ENCODE measurements at places on chromosomes 7 and 10. TPM values are rescaled to one million over a fixed set of nuclear protein-coding genes. Genes with fewer than 3 reads are reported as not detected.

DNA sequence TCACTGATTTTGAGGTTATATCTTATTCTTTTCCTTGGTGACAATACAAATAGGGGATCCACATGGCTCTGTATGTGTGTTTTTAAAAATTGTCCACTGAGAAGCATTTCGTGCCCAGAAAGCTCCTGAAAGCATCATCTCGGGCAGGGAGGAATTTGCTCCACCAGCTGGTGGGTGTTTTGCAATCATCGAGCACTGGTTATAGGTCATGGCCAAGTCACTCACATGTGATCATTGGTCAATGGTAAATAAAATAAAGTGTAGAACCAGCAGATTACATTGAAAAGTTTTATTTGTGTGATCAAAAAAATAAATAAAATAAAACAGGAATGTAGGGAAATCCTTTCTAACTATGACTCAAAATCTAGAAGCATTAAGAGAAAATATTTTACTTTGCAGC lies 23.0 kb upstream of the SNX13 start:
- DNase-seq, result peak; percentile 60

GRCh38 chr7:30984359-30985107 lies 20.8 kb downstream of the GHRHR start:
- peak; percentile 79 for DNase-seq

Gene PNLIP
- total RNA-seq, result not detected

GRCh38 chr7:88280801-88281200 lies 25.9 kb downstream of the STEAP4 start:
- no peak for DNase-seq

GRCh38 chr10:88886557-88886956 lies 6.5 kb downstream of the STAMBPL1 start:
- DNase-seq, result no peak

- peak; percentile 30 for DNase-seq
Observed at GRCh38 chr7:23490357-23491135, 20.3 kb upstream of the IGF2BP3 start.

DNA sequence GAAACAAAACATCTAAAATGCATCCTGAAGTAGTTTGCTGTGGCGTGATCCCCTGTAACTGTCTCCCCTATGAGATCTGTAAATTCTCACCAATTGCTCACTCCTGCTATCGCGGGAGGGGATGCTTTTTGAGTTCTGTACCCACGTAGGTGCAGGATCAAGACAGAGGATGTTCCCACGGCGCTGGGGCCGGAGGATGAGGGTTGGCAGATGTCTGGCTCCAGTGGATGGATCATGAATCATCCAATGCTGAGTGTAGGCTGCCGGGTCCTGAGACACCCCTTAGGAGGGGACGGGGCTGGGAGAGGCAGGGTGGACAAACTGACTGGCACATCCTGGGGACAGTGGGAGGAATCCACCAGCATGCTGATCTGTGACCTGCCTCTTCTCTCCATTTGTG lies 224.4 kb downstream of the USP6NL start:
- no peak for DNase-seq

DNA sequence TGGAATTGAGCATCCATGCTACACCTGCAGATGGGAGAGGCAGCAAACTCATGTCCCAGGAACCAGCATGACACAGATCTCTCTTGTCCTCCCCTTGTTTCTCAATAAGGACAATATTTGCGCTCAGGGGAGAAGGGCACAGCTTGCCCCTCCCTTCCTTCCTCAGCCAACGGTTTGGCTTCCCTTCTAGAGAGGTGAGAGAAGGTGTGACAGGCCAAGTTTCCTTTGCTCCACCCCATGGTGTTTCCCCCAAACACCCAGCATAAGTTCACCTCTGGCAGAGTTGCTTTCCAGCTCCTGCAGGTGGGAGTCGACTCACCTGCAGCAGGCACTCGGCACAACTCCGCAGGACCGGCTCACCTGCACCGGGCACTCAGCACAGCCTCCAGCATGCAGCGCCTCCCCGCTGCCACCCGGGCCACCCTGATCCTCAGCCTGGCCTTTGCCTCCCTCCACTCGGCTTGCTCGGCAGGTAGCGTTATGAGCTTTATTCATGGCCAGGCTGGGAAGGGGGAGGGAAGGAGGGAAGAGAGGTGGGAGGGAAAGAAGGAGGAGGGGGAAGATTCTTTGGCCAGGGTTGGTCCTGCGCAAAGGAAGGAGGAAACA lies at the start of the genes ATP6V0A4 and TMEM213:
Gene ATP6V0A4, minus strand, starts transcription at position 482 of the 606 bp plus-strand sequence. CDS start 26,949 bp downstream, outside the sequence.
Gene TMEM213, plus strand, starts transcription at position 280 of the 606 bp plus-strand sequence. Its CDS starts 111 bp downstream, at position 391.
- DNase-seq, result no peak

- DNase-seq, result no peak
Observed at GRCh38 chr10:94036766-94037033, 43.0 kb downstream of the PLCE1 start.

Gene FBXO24
- 1.0 TPM for total RNA-seq

- DNase-seq, result no peak
Observed at GRCh38 chr10:29595146-29595545, 39.6 kb downstream of the SVIL start.

Gene LRIT2
- not detected for total RNA-seq

DNA sequence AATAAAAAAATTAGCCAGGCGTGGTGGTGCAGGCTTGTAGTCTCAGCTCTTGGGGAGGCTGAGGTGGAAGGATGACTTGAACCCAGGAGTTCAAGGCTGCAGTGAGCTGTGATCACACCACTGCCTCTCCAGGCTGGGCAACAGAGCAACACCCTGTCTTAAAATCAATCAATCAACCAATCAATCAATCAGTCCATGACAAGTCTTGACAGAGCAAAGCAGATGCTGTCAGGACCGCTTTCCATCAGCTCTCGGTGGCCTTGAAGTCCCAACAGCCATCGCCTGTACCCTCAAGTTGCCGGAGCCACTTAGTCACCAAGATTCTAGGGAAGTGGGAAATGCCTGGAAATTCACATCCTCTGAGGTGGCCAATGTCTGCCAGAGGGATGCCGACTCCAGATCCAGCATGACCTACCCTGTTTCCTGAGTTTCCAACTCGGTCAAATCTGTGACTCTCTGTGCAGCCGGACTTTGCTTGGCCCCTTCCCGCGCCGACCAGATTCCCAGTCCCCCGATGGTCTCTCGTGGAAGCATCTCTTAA lies 871 bp upstream of the CCL24 start:
- no peak for DNase-seq

Gene MET
- total RNA-seq, result 49.4 TPM

DNA sequence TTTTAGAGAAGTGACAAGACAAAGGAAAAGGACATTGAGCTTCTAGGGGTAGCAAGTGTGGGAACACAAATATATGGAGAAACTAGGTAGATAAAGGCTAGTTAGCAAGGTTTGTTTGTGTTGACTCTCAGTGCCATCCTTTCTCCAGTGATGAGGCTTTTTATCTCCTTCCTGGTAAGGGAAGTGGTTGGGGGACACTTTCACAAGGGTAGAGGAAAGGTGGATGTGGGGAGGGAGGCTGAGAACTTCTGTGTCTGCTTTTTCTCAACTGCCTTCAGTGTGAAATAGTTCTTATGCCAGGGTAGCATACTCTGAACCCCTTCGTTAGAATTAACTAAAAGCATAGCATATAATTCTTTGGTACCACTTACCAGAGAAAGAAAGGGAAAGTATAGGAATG lies 93.0 kb upstream of the STRIP2 start:
- no peak for DNase-seq

GRCh38 chr7:121544726-121545125 lies 148.6 kb upstream of the FAM3C start:
- DNase-seq, result peak; percentile 4

Gene PTN
- 0.20 TPM for total RNA-seq

Gene ANKRD61
- not detected for total RNA-seq

DNA sequence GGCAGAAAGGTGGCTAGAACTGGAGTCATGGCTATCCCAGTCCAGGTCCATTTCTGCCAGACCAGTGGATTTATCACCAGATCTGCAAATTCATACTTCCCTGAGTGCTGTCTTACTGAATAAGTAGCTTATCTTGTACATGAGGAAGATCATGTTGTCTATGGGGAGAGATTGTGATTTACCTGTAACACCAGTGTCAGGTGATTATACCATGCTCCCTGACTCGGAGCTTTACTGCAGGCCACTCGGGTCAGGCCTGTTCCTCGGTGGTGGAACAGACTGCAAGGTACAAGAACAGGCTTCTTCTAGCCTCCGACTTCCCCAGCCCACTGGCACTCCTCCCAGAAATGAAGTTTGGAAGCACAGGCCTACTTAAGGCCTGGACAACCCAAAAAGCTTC lies 42.6 kb upstream of the DLG5 start:
- no peak for DNase-seq

- no peak for DNase-seq
Observed at GRCh38 chr10:129568583-129569344, 101.7 kb downstream of the MGMT start.

- no peak for DNase-seq
Observed at GRCh38 chr10:79588800-79589199, 21.9 kb upstream of the SFTPA1 start.

DNA sequence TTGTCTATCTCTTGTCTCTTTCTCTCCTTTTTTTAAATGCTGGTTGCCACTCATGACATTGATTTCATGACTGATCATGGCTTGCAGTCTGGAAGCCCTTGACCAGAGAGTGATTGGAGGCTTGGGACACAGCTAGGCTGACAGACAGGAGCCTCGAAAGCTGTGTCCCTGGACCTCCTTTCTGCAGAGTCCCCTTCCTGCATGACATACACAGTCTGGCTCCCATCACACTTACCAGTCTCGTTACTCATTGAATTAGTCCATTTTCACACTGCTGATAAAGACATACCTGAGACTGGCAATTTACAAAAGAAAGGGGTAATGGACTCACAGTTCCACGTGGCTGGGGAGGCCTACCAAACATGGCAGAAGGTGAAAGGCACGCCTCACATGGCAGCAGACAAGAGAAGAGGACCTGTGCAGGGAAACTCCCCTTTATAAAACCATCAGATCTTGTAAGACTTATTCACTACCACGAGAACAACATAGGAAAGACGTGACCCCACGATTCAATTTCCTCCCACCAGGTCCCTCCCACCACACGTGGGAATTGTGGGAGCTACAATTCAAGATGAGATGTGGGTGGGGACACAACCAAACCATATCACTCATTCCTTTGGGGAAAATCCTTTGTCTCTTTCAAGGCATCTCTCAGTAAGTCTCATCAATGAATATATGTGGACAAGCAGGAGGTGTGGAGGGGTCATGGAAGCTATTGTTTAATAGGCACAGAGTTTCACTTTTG lies 102.3 kb downstream of the TBXAS1 start:
- DNase-seq, result no peak

DNA sequence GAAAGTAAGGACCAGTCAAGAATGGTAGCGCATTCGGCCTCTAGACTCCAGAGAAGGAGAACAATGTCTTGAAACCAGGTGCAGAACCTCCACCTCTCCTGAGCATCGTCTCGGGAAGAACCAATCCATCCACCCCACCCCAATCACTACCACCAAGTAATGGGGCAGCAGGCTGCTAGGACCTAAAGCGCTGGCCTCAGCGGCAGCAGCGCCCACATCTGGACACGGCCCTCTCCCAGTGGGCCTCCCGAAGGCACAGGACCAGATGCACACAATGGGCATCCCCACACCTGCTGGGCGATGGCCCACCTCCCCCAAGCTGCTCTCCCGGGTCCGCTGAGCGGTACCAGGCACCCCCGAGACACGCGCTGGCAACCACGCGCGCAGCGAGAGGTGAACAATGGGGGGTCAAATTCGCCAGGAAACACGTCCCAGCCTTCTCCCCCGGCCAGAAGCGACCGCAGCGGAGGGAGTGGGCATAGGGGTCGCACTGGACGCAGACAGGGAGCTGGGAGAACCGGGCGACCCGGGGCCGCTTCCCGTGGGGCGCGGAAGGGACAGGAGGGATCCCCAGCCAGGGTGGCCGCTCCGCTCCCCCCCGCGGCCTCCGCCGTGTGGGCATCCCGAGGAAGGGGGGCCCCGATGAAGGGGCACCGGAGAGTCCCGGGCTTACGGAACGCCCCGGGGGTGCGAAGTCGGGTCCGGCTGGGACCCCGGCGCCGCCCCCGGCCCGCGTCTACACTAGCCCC lies 506 bp downstream of the CTTNBP2 start:
- peak; percentile 12 for DNase-seq

Gene MMP21
- not detected for total RNA-seq

DNA sequence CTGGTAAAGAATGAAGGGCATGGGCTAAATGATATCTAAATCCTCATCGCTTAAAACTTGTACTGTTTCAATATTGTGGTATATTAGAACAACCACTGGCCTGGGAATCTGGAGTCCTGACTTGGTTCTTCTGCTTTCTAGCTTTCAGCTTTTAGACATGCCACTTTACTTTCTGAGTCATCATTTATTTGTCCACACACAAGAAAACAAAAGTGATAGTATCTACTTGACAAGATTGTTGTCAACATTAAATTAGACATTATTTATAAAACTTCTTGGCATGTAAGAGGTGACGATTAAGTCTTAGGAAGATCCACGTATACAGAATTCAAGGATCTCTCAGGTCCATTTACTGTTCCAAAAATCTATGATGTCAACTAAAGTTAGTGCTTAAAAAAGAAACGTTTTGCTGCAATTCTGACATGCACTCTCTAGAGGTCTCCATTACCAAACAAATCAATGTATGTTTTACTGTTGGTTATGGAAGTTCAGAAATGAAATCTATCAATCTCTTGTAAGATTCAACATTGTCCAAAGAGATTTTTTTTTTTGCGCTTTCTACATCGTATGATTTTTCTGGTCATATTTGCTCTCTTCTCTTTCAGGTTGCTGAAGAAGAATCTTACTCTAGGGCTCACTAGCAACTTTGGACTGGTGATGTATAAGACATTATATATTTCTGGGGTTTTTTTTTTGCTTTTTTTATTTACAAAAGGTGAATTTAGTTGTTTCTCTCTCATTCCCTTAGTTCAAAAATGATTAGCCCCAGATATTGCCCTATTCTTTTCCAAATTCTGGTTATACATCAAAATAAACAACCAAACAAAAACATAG lies 53.6 kb upstream of the DYNC1I1 start:
- DNase-seq, result no peak

Gene AKR1B15
- not detected for total RNA-seq

DNA sequence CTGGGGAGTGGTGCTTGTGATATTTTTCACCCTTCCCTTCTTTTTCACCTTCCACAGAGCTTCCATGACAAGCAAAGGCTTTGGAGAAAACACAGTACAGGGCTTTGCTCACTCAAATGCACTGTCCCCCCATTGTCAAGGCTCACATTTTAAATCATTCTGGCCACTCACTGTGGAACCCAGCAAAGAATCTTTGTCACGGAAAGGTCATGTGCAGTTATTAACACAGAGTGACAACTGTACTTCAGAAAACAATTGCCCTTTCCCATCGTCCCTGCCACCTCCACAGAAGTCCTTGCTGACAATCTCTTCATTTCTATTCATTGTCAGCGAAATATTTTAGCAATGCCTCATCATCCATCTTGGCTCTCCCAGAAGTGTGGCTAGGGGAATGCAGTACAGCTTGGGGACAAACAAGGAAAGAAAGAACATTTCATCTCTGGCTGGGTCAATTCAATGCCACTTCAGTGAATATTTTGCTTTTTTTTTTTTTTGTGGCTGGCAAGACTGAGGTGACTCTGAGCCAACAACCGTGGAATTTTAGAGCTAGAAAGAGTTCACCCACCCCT lies 851.0 kb downstream of the KCNMA1 start:
- no peak for DNase-seq

DNA sequence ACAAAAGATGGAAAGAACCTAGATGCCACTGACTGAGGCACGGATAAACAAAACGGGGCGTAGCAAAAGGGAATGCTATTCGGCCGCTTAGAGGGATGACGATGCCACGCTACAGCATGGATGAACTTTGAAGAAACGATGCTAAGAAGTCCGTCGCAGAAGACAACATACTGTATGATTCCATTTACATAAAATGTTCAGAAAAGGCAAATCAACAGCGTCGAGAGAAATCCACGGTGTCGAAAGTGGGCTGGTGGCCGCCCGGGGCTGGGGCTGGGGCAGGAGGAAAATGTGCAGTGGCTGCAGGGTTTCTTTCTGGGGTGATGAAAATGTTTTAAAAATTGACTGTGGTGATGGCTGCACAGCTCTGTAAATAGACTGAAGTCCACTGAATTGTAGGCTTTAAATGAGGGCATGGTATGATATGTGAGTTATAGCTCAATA lies 24.1 kb downstream of the GNA12 start:
- no peak for DNase-seq

Data from MG63 (cell line).